ENCODE measurements at places on chromosomes 6 and 20. TPM values are rescaled to one million over a fixed set of nuclear protein-coding genes. Genes with fewer than 3 reads are reported as not detected.

DNA sequence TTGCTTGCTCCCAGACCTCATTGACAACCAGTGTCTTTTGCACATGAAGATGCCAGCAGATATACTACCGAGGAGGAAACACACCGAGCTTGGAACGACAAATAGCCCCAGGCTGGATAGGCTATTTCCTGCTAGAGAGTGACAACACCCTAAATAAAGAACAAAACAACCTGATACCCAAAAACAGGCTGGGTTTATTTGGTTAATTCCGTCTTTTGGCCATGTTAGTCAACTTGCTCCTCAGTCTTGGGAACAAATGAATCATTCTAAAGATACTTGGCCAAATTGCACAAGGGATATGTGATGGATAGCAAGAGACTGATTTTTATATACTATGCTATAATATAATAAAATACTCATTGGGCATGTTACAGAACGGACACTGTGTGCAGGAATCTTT lies 11.5 kb upstream of the MUC22 start:
- no peak overlapping the region for H3K27ac ChIP-seq
- no peaks in the 10 kb centered on the region for H3K4me1 ChIP-seq
- H3K27me3 ChIP-seq = no peaks in the 10 kb centered on the region
- H3K36me3 ChIP-seq = no peaks in the 10 kb centered on the region
- DNase-seq = no peak
- H3K4me3 ChIP-seq = no peak overlapping the region

DNA sequence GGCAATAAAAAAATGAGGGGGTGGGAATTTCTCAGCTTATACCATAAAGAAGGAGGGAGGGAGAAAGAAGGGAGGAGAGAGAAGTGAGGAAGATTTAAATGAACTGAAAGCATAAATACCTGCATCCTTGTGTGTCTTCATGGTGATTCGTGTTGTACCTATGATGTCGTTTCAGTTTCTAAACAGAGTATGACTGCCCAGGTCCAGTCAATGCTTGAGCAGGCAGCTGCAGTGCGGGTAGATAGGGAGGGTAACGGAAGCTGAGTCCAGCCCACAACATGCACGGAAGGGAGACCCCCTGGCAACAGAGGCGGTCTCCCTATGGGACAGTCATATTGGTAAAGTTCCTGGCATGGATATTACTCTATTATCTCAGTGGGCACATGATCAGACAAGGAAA lies 184.5 kb downstream of the KIF16B start:
- H3K4me1 ChIP-seq = no peaks in the 10 kb centered on the region
- H3K27ac ChIP-seq = no peak overlapping the region
- H3K4me3 ChIP-seq = no peak overlapping the region
- H3K36me3 ChIP-seq = peaks cover 43% of the 10 kb centered on the region
- no peak for DNase-seq

- H3K27me3 ChIP-seq = no peaks in the 10 kb centered on the region
- no peak overlapping the region for H3K27ac ChIP-seq
- no peaks in the 10 kb centered on the region for H3K36me3 ChIP-seq
- H3K4me3 ChIP-seq = no peak overlapping the region
- no peak for DNase-seq
These were observed 329.4 kb upstream of the MAN1A1 start for GRCh38 chr6:119678961-119679360.

REM1 gene
- total RNA-seq = not detected
